Mucosa of descending colon (tissue), 3 donors: ENCODE measurements at places on chromosomes 1 and 21.

- peak; percentile 39 for DNase-seq
Measured at GRCh38 chr1:156583821-156584622, 4.5 kb downstream of the TTC24 start.

DNA sequence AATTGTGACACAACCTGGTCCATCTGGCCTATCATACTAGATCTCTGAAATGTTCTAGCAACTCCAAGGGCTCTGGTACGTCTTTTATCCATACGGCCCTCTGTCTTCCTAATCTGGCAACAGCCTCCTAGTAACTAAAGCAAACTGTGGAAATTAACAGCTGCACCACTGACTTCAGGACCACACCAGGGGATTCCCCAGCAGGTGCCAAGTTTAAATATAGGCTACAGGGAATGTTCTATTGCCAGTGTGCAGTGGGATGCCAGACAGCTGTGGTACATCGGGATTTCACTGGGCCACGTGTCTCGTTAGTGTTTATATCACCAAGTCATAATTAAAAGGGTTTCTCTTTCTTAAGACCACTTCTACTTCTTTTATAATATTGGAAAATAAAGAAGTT lies 94.3 kb downstream of the RGS2 start:
- no peak for DNase-seq

- DNase-seq = no peak
Measured at GRCh38 chr21:45982092-45982757, 655 bp downstream of the COL6A1 start.

DNA sequence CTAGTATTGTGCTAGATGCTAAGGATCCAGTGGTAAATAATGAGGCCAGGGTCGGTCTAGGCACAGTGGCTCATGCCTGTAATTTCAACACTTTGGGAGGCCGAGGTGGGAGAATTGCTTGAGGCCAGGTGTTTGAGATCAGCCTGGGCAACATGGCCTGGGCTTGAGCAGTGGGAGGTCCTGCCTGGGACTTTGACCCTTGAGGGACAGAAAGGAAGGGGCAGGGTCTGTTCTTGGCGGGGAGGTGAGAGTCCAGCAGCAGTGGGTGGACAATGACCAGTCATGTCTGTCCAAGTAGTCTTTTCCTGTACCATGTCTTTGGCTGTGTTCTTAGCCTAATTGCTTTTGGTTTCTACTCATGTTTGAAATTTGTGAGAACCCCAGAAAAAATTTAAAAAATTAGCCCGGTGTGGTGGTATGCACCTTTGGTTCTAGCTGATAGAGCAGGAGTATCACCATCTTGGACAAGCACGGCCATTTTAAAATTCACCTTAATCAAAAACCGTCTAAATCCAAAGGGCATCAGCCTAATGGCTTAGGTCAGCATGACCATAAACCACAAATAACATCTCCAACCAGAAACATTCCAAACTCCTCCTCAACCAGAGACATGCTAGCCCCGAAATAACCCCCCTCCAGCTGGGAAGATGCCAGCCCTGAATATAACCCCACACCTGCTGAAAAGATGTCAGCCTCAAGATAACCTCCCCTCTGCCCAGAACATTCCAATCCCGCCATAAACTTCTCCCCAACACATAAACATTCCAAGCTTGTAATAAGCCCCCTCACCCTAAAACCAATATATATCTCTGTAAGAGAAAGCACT lies 6.8 kb upstream of the AK2 start:
- DNase-seq = no peak

DNA sequence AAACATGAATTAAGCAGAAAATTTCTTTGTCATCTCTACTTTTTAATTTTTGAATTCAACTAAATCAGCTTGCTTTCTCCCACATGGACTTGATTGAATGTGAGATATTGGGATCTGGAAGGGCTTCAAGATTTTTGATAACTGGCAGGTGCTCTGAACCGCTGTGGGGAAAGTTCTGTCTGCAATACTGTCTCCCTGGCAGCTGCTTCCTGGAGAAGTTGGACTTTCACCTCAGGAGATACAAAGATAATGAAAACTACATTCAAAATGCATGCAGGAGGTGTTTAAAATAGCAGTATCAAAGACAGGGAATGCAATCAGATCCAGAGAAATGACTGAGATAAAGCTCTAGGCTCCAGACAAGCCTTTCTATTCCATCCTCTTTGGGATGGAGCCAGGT lies 338.3 kb downstream of the NEGR1 start:
- DNase-seq = no peak

- DNase-seq = no peak
Measured at GRCh38 chr1:85495556-85495955, 30.6 kb upstream of the DDAH1 start.

GRCh38 chr1:175881246-175881976 lies 138.0 kb upstream of the TNR start:
- no peak for DNase-seq

GRCh38 chr1:156129687-156130577 lies 15.4 kb downstream of the LMNA start:
- peak; percentile 86 for DNase-seq
